ENCODE measurements at places on chromosomes 13 and 19.

DNA sequence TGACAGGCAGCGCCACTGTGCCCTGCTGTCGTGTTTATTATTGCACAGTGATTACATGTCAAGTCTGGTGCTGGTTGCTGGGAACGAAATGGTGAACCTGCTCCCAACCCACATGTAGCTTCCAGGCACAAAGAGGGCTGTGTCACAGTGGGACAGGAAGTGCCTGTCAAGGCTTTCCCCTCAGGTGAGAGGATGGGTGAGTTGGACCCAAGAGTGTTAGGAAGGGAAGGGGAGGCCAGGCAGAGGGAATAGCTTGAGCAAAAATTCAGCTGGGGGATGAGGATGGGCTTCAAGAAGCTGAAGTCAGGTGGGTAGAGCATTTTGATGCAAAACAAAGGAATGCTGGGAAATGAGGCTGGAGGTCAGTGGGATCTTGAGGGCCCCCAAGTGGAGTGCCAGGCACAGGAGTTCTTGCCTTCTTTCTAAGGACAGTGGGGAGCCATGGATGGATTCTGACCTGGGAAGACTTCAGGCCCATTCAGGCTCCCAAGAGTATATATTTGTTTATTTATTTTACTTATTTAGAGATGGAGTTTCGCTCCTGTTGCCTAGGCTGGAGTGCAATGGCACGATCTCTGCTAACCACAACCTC is 8.5 kb upstream of the QTRT1 start:
- no peak for DNase-seq

DNA sequence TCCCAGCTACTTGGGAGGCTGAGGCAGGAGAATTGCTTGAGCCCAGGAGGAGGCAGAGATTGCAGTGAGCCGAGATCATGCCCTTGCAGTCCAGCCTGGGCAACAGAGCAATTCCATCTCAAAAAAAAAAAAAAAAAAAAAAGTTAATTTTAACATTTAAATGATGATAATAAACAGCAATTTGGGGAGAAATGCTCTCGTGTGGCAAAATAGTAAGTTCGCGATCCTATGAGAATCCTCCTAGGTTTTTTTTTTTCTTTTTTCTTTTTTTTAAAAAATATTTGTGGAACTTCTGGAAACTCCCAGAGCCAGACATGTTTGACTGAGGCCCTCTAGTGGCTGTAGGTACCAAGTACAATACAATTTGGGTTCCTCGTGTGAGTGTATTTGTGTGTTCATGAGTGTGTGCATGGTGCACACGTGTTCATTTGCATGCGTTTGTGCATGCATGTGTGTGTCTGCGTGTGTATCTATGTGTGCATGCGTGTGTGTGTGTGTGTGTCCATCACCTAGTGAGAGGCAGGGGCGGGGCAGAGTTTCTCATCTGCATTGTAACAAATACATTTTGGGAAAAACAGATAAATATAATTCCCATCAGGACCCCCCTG is 31.2 kb downstream of the TMPRSS9 start:
- peak; percentile 8 for DNase-seq

GRCh38 chr13:31167490-31167889 is 5.8 kb upstream of the HSPH1 start:
- DNase-seq, result no peak

GRCh38 chr19:56403261-56403660 is 871 bp upstream of the ZNF583 start:
- no peak for DNase-seq

DNA sequence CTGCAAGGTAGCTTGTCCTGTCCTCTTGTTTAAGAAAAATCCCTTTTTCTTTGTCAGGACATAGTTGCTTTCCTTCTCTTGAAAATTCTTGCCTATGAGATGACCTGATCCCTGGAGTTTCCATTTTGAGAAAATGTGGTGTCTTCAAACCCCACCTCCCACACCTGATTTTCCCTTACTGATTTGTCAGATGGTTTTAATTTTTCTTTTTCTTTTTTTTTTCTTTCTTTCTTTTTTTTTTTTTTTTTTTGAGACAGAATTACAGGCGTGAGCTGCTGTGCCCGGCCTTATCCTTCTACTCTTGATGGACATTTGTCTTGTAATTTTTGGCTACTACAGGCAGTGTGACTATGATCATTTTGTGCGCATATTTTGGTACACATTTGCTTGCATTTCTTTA is 1.2 kb downstream of the ZNF345 start:
- DNase-seq, result no peak

- no peak for DNase-seq
Measured at GRCh38 chr19:44696939-44697669, 1.8 kb upstream of the CEACAM16 start.

DNA sequence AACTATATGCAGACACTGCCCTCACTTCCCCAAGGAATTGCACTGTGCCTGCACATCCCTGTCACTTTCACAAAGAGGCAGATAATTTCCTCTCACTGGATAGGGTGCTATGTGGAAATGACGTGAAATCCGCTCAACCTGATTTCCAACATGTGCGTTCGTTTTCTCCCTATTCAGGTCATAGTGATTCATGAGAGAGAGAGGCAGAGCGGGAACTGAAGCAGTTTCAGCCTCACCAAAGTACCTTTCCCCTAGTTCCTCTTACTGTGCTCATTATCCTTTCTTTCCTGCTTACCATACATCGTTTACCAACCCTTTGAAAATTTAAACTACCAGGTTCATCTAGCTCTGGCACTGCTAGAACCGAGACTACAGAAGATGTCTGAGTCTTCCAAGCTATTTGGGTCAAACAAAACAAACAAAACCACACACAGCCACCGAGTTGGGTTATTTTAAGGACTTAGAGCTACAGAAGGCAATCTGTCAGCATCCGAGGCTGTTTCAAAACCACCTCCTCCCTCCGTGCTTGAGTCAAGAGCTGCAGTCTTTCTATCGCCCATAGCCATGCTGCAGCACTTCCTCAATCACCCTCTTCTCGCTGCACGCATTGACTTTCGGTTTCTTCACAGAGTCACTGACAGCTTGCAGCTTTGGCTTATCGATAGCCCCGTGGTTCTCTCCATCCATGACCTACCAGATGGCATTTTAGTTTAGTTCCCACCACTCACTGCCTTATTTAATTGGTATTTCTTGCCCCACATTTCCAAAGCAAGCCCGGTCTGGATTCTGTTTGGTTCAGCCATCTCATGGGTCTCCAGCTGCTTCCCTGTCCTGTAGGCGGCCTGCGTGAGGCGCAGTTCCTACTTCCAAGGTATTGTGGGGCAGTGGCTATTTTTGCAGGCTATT is 1395.8 kb downstream of the EFNB2 start:
- peak; percentile 24 for DNase-seq

Data from stimulated activated CD4-positive, alpha-beta T cell treated with anti-CD3 and anti-CD28 coated beads, TNF-alpha, amount 100 ng/mL, for 1 hour (primary cell).